Choroid plexus epithelial cell (primary cell): ENCODE measurements at places on chromosomes 12 and 14.

- DNase-seq = no peak
Observed at GRCh38 chr12:3003357-3003992, 44.3 kb downstream of the TEAD4 start.

GRCh38 chr14:20775901-20776300 lies 5.2 kb upstream of the RNASE6 start:
- DNase-seq = no peak

DNA sequence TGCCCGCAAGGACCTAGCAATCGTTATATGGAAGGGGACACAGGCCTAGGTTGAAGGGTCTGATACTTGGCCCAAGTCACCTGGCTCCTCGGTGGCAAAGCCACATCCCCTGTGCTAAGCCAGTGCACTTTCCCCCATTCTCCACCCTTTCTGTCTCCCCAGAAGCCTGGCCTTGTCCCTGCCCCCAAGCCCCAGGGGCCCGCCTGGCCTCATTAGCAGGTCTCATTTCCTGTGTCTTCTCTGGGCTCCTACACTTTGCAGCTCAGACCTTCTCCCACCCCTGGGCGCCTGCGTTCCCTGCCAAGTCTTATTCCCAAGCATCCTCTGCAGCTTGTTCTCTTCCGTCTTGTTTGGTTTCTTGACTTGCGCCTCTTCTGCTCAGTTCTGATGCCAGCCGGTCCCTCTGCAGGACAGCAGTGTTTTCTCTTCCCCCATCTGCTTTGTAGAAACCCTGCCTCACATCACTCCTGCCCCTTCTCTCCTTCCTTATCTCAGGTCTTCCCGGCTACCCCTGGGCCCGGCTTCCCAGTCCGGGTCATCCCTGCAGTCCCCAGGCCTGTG lies 66.7 kb downstream of the SLC24A4 start:
- DNase-seq = no peak

- DNase-seq = no peak
Observed at GRCh38 chr12:124684496-124684895, 117.1 kb upstream of the NCOR2 start.

- no peak for DNase-seq
Observed at GRCh38 chr14:105501504-105502291, 10.7 kb downstream of the TEDC1 start.

- no peak for DNase-seq
Observed at GRCh38 chr14:86604561-86604960, 1074.6 kb downstream of the FLRT2 start.
